ENCODE measurements at places on chromosomes 6 and 20. TPM values are rescaled to one million over a fixed set of nuclear protein-coding genes. Genes with fewer than 3 reads are reported as not detected.

Gene SLC22A1
- polyA plus RNA-seq, result 1.4 TPM

Gene SAMD5
- 14.5 TPM for polyA plus RNA-seq

Gene AIG1
- polyA plus RNA-seq, result 25.7 TPM

Gene SRXN1
- polyA plus RNA-seq, result 7.5 TPM

Gene SEMG1
- not detected for polyA plus RNA-seq

Gene SMLR1
- polyA plus RNA-seq, result not detected

Gene INSM1
- polyA plus RNA-seq, result 9.4 TPM

Gene CGA
- not detected for polyA plus RNA-seq

Gene TMC2
- polyA plus RNA-seq, result 0.66 TPM

Gene B3GALT4
- polyA plus RNA-seq, result 2.5 TPM

Gene NFATC2
- not detected for polyA plus RNA-seq

Gene METTL24
- not detected for polyA plus RNA-seq

Gene CD109
- 0.07 TPM for polyA plus RNA-seq

Gene KCNK16
- polyA plus RNA-seq, result not detected

Gene PRSS16
- polyA plus RNA-seq, result not detected

Gene UBR2
- 25.5 TPM for polyA plus RNA-seq

Gene ANGPT4
- not detected for polyA plus RNA-seq

Gene CALHM6
- polyA plus RNA-seq, result 12.0 TPM
